ENCODE measurements at places on chromosomes 5 and 9.

- no peak for DNase-seq
These were observed 47.8 kb upstream of the TMED7 start for GRCh38 chr5:115673596-115673995.

- no peak for DNase-seq
These were observed 381.0 kb upstream of the RPS23 start for GRCh38 chr5:82659115-82659514.

GRCh38 chr9:114720086-114720676 is 38.2 kb upstream of the TEX48 start:
- DNase-seq: no peak

GRCh38 chr5:112691758-112692157 is 45.9 kb upstream of the APC start:
- no peak for DNase-seq

DNA sequence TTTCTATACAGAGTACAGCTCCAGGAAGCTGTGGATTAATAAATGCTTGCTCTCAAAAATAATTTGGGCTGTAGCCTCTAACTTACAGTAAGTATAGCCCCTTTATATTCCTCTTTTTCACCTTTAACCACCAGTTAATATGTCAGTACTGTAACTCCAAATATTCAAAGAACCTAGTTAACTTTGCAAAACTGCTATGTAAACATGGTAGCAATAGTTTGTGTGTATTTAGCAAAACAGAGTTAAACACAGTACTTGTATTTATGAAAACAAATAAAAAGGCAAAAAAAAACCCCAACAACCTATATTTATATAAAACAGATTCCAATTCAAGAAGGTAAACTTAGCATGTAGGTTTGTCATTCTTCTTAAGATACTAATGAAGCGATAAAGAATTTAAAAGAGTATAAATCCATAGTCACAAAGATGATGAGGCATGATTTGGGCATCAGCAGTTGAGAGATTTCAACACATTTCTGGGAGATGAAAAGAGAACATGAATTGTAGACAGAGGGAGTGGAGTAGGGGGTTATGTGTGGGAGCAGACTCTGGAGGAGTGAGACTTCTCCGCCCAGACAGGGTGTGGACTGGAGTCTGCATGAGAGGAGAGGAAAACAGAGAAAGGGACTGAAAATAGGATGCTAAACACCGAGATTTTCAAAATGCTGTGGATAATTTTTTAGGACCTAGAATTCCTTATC is 47.0 kb upstream of the F2RL1 start:
- DNase-seq: no peak
